ENCODE measurements at places on chromosomes 6 and 20.

DNA sequence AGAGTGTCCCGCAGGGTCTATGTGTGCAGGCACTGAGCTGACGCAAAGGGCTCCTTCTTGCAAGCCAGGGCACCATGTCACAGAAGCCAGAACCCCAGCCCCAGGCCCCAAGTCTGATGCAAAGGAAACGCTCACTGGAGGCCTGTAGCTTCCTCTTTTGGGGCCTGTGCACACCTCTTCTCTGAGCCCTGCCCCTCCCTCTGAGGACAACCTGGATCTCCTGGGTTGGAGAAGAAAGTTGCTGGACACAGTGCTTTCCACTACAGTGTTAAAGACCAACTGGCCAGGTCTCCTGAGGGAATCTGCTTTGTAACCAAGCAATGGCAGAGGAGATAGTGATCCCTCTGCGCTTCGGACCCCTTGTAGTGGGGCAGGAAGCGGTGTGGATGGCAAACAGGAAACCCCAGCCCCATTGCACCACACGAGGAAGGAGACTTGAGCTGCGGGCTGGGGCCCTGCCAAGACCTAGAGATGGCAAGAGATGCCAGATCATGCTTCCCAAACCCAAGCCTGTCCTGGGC, 90.0 kb downstream of the PRND start:
- no peak for DNase-seq

- no peak for DNase-seq
Measured at GRCh38 chr6:85460154-85460920, 10.5 kb downstream of the NT5E start.

- no peak for DNase-seq
Measured at GRCh38 chr6:168247443-168248147, 72.0 kb downstream of the DACT2 start.

- DNase-seq = peak; percentile 95
Measured at GRCh38 chr6:16741112-16742016, 19.9 kb downstream of the ATXN1 start.

DNA sequence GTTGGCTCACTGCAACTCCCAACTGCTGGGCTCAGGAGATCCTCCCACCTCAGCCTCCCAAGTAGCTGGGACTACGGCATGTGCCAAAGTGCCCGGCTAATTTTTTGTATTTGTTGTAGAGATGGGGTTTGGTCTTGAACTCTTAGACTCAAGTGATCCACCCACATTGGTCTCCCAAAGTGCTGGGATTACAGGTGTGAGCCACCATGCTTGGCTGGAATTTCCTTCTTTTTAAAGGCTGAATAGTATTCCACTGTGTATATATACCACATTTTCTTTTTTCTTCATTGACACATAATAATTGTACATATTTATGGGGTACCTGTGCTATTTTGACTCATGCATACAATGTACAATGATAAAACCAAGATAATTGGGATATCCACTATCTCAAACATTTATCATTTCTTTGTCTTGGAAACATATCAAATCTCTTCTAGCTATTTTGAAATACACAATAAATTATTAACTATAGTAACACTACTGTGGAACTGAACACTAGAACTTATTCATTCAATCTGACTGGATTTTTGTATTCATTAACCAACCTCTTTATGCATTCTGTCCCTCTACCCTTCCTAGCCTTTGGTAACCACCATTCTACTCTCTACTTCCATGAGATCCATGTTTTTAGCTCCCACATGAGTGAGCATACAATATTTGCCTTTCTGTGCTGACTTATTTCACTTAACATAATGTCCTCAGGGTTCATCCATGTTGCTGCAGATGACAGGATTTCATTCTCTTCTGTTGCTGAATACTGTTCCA, 7.8 kb downstream of the MDC1 start:
- no peak for DNase-seq

- DNase-seq = no peak
Measured at GRCh38 chr6:162092816-162093502, 634.6 kb downstream of the PRKN start.
